CD4-positive, alpha-beta T cell treated with Interleukin-4 for 4 hours (primary cell): ENCODE measurements at places on chromosomes 4 and X.

- DNase-seq, result no peak
These were observed 244.7 kb downstream of the ENOX2 start for GRCh38 chrX:130658310-130658709.

- DNase-seq, result no peak
These were observed at the start of gene GASK1B for GRCh38 chr4:158172261-158173258. TSS of gene GASK1B (minus strand) at chr4:158173025. CDS start at chr4:158171375, 1,650 bp downstream.

GRCh38 chr4:148330724-148331123 is 111.5 kb downstream of the NR3C2 start:
- no peak for DNase-seq

GRCh38 chr4:109798866-109799265 is 2.9 kb downstream of the CFI start:
- no peak for DNase-seq

GRCh38 chrX:38240541-38240940 is 19.9 kb upstream of the SRPX start:
- no peak for DNase-seq

DNA sequence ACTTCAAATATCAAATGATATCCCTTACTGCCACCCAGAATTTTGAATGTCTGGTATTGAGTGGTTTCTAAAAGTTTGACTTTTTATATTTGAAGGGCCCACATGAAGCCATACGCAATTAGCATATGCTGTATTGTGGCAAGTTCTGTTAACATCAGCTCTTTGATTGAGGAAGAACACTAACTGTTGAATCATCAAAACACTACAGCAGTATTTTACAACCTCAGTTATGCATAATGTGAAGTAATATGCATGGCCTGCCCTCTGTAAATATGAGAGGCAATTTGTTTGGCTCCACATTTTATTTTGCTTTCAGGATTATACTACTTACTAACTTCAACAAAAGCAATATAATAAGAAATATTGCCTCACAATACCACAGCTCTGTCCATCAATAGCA is 62.2 kb upstream of the DMD start:
- DNase-seq, result no peak

- DNase-seq, result no peak
These were observed 30.7 kb downstream of the EREG start for GRCh38 chr4:74395633-74396032.

GRCh38 chrX:150849996-150850720 is 48.3 kb downstream of the CD99L2 start:
- no peak for DNase-seq
